Hematopoietic multipotent progenitor cell treated with erythropoietin and hydrocortisone succinate and interleukin-3 and kit ligand, for 6 days (in vitro differentiated cells): ENCODE measurements at places on chromosomes 7 and 10.

DNA sequence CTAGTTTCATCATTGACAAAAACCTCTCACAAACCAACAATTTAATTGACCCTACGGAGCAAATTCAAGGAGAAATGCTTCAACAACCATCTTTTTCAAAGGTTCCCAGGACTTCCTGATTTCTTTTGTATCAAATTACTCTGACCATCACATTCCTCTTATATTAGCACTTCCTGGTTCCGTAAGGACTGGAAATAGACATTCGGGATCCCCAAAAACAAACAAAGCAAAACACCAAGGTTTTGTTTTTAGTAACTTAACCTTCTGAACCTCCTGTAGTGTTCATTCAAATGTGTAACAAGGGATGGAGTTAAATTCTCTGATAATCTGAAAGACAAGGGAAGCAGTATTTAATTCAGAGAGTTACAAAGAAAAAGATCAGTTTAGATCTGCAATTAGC is 387.6 kb upstream of the NRP1 start:
- DNase-seq = no peak

GRCh38 chr7:133770863-133771492 is 356.2 kb upstream of the LRGUK start:
- no peak for DNase-seq

GRCh38 chr7:43609097-43609496 is 26.2 kb downstream of the STK17A start:
- DNase-seq = no peak

DNA sequence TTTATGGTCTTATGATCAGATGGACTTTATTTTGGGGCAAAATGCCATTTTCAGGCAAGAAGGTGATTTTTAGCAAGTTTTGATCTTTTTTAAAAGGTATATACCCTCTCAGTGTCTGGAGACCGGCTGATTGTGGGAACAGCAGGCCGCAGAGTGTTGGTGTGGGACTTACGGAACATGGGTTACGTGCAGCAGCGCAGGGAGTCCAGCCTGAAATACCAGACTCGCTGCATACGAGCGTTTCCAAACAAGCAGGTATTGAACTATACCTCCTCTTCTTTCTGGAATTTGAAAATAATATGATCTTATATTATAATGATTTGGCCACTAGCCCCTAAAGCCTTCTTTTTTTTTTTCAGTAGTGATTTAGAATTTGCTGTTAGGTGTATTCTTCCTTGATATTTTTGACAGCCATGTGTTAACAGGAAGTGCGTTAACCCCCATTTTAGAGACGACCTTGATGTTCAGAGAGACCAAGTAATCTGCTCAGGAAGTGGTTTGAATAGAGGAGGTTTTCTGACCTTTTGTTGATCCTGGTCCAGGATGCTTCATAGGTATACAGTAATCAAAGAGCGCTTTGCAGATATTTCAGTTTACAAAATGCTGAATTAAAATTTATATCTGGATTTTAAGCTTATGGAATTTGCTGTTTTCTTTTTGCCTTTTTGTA is 6.2 kb downstream of the BUB3 start:
- DNase-seq = no peak

DNA sequence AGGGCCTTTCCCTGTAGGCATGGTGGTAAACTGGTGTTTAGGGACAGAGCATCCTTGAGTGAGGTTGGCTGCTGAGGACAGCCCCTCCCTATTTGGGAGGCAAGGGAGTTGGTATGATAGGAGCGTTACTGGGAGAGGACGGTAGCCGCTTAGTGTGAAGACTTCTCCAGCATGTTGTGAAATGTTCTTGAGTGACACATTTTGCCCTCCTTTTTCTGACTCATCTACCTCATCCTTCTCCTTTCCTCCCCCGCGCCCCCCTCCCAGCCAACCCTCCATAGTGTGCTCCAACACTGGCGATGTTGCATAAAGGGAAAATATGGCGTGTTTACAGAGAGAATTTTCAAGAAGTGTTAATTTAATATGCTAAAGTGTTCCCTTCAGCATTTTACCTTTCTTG is 645.0 kb upstream of the GALNT17 start:
- no peak for DNase-seq

GRCh38 chr10:59748834-59749233 is 4.4 kb downstream of the MRLN start:
- DNase-seq = no peak

GRCh38 chr10:119358152-119358512 is 150.8 kb downstream of the GRK5 start:
- no peak for DNase-seq

GRCh38 chr7:19375976-19376375 is 230.8 kb upstream of the FERD3L start:
- no peak for DNase-seq

DNA sequence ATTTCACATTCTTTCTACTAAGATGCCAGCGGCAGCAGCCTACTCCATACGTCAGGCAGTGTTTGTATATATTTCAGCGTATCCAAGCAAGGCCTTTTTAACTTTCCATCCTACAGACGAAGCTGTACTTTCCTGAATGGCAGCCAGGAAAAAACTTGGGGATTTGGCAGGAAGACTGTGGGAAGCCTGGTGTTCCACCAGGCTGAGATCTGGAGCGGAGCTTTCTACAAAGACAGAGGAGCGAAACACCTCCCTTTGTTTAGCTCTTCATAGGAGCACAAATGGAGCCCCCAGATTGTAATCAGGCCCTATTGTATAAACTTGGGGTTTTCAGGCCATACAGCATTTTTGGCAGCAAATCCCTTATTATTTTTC is 143.8 kb downstream of the TES start:
- DNase-seq = no peak

- DNase-seq = no peak
These were observed 91.7 kb downstream of the MARCHF5 start for GRCh38 chr10:92382631-92383030.
